Sigmoid colon (tissue), 7 donors: ENCODE measurements at places on chromosomes 11 and 22. TPM values are rescaled to one million over a fixed set of nuclear protein-coding genes. Genes with fewer than 3 reads are reported as not detected.

Gene TTC28
- total RNA-seq = 71.8 TPM

Gene ALDH3B2
- total RNA-seq = not detected

Gene SCO2
- total RNA-seq = 1.8 TPM

Gene HBD
- total RNA-seq = not detected

- DNase-seq = no peak
- H3K4me3 ChIP-seq = no peak overlapping the region
- H3K4me1 ChIP-seq = no peaks in the 10 kb centered on the region
- H3K36me3 ChIP-seq = no peaks in the 10 kb centered on the region
These were observed 606.6 kb downstream of the TBC1D22A start for GRCh38 chr22:47369020-47369419.

DNA sequence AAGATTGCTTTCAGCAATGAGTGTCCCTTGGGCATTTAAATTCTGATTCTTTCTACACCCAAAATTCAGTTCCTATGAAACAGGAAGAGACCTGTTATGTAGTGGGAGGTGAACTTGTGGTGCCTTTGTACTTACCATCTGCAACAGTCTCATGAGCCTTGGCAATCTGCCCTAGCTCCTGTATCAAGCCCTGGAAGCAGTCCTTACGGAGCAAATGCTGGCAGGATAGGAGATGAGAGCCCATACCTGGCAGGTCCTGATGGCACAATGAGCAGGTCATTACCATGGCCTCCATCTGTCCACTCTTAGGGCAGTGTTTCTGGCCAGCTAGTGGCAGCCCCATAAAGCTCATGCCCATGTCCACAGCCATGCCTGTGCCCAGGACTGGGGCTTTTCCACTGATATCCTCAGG is 10.8 kb downstream of the TRIM66 start:
- H3K4me1 ChIP-seq = no peaks in the 10 kb centered on the region
- no peaks in the 10 kb centered on the region for H3K27me3 ChIP-seq
- DNase-seq = peak; percentile 82
- H3K27ac ChIP-seq = peak overlapping the region; percentile 82

DNA sequence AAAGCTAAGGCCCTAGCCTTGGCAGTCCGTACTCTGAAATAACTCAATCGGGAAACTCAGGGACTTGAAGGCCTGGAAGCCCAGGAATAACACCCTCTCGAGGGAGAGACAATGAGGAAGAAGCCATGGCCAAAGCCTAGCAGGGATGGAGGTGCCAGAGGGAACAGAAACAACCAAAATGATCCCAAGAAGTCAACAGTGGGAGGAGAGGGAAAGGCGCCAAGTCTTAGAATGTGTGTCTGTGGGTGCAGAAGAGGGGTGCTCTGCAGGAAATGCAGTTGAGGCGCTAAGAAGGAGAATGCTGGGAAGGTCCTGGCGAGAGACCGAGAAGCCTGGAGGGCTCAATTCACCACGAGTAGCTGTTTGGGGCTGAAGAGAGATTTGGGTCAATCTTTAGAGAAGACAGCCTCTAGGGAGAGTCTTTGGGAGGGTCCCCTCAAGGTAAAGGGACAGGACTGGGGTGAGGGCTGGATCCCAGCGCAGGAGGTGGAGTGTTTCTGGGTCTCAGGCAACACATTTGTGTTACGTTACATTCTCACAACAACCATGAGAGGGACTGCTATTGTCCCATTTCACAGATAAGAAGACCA is 760 bp upstream of the MAPK8IP1 start:
- H3K4me3 ChIP-seq = no peak overlapping the region
- peaks cover 19% of the 10 kb centered on the region for H3K36me3 ChIP-seq
- H3K4me1 ChIP-seq = peaks cover 32% of the 10 kb centered on the region
- no peak for DNase-seq
- H3K27me3 ChIP-seq = no peaks in the 10 kb centered on the region

DNA sequence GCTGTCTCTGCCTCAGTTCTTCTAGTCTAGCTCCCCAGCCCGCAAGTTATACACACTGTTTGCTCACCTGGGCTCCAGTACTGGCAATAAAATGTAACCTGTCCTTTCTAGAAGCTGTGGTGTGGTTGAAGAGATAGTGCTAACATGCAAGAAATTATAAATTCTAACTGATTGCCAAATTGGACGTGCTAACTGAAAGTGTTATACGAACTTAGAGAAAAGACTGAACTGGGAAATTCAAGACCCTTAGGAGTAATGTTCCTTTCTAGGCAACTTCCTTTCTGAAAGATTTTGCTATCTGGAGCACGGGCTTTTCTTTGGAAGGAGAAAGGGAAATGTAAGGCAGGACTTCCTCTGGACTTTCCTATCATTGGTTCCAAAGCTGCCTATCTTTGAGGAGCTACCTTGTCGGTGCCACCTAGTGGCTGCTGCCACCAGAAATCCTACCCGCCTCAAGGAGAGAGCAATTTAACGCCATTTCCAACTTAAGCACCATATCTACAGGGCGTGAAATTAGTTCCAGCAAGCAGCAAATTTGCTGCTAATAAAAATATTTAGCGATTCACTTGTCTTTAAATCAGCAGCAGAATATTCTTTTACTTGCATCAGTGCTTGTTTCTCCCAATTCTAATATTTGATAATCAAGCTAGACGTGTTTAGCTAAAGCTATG is 12.7 kb upstream of the TMEM218 start:
- no peaks in the 10 kb centered on the region for H3K36me3 ChIP-seq
- H3K27ac ChIP-seq = no peak overlapping the region
- no peaks in the 10 kb centered on the region for H3K4me1 ChIP-seq
- H3K27me3 ChIP-seq = no peaks in the 10 kb centered on the region
- no peak for DNase-seq
- H3K4me3 ChIP-seq = no peak overlapping the region

DNA sequence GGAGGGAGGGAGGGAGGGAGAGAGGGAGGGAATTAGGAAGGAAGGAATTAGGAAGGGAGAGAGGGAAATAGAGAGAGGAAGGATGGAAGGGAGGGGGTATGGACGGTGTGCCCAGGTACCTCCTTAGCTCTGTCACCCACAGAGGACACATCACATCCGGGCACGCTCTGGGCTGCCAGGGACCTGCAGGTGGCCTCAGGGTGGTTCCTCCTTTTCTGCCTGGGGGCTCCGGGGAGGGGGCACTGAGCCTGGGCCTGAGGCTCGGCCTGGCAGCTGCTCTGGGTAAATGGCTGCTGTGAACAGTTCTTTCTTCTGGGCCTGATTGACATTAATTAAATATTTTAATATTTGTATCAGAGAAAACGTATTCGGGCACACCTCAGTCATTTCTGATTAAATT is 733.5 kb downstream of the BRD1 start:
- no peak overlapping the region for H3K4me3 ChIP-seq
- H3K36me3 ChIP-seq = no peaks in the 10 kb centered on the region

- no peak overlapping the region for H3K27ac ChIP-seq
- H3K36me3 ChIP-seq = no peaks in the 10 kb centered on the region
- no peaks in the 10 kb centered on the region for H3K4me1 ChIP-seq
- H3K27me3 ChIP-seq = peaks cover 52% of the 10 kb centered on the region
These were observed 73.0 kb upstream of the PHF21B start for GRCh38 chr22:45082795-45083194.

DNA sequence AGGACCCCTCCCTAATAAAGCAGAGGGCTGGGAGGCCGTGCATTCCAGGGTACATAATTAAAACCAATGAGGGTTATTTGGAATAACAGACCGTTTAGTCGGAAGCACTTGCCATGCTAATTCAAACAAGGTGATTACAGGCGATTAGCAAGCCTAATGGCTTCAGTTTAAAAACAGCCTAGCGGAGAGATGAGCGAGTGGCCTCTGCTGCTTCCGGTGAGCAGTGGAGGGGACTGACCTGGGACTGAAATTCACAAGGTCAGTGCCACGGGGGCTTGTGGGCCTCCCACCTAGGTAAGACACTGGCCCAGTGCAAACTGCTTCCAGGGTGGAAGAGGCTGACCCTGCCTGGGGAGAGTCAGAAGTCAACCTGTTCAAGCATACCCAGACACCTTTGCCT is 56.8 kb upstream of the ALX4 start:
- no peak overlapping the region for H3K27ac ChIP-seq
- no peaks in the 10 kb centered on the region for H3K27me3 ChIP-seq
- no peak for DNase-seq
- no peak overlapping the region for H3K4me3 ChIP-seq
- no peaks in the 10 kb centered on the region for H3K4me1 ChIP-seq

DNA sequence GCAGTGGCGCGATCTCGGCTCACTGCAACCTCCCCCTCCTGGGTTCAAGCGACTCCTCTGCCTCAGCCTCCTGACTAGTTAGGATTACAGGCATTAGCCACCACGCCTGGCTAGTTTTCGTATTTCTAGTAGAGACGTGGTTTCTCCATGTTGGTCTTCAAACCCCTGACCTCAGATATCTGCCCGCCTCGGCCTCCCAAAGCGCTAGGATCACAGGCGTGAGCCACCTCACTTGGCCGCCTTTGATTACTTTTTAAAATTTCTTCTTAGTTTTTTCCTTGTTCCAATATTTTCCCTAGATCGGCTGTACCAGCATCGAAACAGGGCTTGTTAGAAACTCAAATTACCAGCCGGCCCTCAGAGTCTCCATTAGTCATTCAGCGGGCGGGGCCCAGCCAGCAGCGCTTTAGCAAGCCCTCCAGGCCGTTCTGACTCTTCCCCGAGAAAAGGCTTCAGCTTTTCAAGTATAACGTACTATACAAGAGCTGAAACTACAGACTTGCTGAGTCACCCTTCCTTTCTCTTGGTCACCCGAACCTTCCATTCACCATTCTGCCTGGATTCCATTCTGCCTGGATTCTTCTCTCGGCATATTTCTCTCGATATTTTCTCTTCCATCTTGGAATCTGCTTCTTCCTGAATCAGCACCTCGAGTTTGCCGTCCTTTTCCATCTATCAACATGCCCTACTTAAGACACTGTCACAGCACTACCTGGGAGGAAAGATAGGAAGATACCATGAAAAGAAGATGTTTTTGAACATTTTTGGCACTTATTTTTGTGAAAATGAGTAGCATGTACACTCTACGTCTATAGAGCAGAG is 6.7 kb upstream of the CAPRIN1 start:
- H3K27me3 ChIP-seq = no peaks in the 10 kb centered on the region
- H3K4me1 ChIP-seq = no peaks in the 10 kb centered on the region
- H3K4me3 ChIP-seq = no peak overlapping the region
- no peak overlapping the region for H3K27ac ChIP-seq
- DNase-seq = no peak

DNA sequence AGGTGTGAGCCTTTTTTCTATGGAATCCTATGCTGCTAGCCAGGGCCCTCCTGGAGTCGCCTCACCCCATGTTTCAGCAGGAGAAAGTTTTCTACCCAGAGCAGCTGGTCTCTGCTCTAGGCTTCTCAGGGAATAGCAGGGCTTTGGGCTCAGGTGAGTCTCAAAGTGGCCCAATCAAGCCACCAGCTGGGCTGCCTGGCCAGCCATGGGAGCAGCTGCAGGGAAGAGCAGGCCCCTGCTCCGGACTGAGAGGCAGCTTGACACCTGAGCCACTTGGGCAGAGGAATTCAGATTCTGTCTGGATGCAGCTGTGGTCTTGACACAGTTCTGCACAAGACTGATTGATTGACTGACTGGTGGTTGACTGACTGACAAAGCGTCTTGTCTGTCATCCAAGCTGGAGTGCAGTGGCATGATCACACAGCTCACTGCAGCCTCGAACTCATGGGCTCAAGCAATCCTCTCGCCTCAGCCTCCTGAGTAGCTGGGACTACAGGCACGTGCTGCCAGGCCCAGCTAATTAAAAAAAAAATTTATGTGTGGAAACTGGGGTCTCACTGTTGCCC is 57.5 kb upstream of the ARFGAP3 start:
- H3K36me3 ChIP-seq = peaks cover 4% of the 10 kb centered on the region
- no peaks in the 10 kb centered on the region for H3K4me1 ChIP-seq
- no peak overlapping the region for H3K4me3 ChIP-seq
- DNase-seq = no peak
- no peaks in the 10 kb centered on the region for H3K27me3 ChIP-seq

GRCh38 chr11:73965764-73966121 is 14.9 kb downstream of the DNAJB13 start:
- H3K27ac ChIP-seq = no peak overlapping the region
- H3K27me3 ChIP-seq = no peaks in the 10 kb centered on the region
- H3K4me3 ChIP-seq = no peak overlapping the region

- no peaks in the 10 kb centered on the region for H3K27me3 ChIP-seq
- H3K4me1 ChIP-seq = peaks cover 7% of the 10 kb centered on the region
- no peak overlapping the region for H3K27ac ChIP-seq
- no peaks in the 10 kb centered on the region for H3K36me3 ChIP-seq
- DNase-seq = no peak
These were observed 117.5 kb downstream of the TRPC6 start for GRCh38 chr11:101466352-101466751.

DNA sequence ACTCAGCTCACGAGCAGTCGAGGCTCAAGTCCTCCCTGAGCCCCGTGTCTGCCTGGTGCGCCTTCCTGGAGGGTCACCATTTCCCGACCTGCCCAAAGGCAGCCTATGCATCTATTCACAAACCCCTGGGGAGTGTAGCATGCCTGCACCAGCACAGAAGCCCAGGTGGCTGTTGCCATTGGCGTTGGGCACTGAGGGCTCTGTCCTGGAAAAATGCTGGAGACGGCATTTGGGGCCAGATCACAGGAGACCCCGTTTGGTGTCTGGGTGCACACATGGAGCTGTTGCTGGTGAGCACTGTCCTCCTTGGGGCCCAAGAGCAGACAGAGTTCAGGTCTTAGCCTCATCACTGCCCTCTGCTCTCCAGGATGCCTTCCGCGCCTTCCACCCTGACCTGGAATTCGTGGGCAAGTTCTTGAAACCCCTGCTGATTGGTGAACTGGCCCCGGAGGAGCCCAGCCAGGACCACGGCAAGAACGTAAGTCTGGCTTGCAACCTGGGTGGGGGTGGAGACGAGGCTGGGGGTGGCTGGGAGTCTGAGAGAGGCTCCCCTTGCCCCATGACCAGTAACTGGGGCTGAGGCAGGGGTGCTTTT is 9.4 kb downstream of the FADS2 start:
- H3K27me3 ChIP-seq = no peaks in the 10 kb centered on the region
- H3K4me1 ChIP-seq = peaks cover 12% of the 10 kb centered on the region
- DNase-seq = no peak
- H3K4me3 ChIP-seq = no peak overlapping the region
- peaks cover 11% of the 10 kb centered on the region for H3K36me3 ChIP-seq

- no peaks in the 10 kb centered on the region for H3K27me3 ChIP-seq
- no peak overlapping the region for H3K27ac ChIP-seq
- H3K4me3 ChIP-seq = no peak overlapping the region
- H3K36me3 ChIP-seq = peaks cover 6% of the 10 kb centered on the region
- no peak for DNase-seq
- no peaks in the 10 kb centered on the region for H3K4me1 ChIP-seq
These were observed 46.6 kb upstream of the SORL1-AS1 start for GRCh38 chr11:121499405-121499804.

DNA sequence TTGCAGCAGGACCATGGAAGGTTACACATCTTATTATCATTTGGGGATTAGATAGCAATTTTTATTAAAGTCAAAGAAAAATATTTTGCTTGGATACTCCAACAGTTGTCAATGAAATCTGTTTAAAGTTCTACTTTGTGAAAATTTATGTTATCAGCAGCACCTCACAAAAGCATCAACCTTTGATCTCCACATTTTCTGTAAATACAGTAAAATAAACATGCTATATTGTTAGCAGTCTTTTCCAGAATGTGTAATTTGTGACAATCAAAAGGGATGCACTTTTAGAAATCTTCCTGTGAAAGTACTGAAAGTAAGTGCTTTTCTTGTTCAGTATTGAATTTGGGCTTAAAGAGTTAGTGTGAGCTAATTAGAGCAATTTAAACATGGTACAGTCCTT is 4.1 kb downstream of the SLC22A25 start:
- no peak for DNase-seq
- no peak overlapping the region for H3K4me3 ChIP-seq
- H3K4me1 ChIP-seq = no peaks in the 10 kb centered on the region
- no peaks in the 10 kb centered on the region for H3K36me3 ChIP-seq

GRCh38 chr22:46001426-46002106 is 24.6 kb upstream of the WNT7B start:
- peak overlapping the region; percentile 32 for H3K27ac ChIP-seq
- H3K27me3 ChIP-seq = no peaks in the 10 kb centered on the region
- DNase-seq = peak; percentile 65
- peaks cover 39% of the 10 kb centered on the region for H3K4me1 ChIP-seq
